Fibroblast of the conjunctiva (primary cell): ENCODE measurements at places on chromosomes 5 and 9.
A peak's percentile ranks its signal among the peaks of the same experiment; 100 is the strongest.

DNA sequence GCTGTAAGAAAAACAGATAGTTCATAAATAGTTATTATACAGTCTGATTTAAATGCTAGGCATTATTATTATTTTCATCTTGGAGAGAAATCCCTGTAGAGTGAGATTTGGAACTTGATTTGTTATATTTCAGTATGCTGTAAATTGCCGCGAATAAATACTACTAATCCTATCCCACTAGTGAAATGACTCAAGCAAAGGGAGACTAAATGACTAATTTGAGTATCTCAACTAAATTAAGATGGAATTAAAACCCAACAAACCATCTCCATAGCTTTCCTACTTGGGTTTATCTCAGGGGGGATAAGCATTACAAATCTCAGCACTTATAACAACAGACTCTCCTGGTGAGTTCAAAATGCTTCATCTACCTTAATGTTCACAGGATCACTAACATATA is 206.0 kb downstream of the MCTP1 start:
- DNase-seq, result no peak

DNA sequence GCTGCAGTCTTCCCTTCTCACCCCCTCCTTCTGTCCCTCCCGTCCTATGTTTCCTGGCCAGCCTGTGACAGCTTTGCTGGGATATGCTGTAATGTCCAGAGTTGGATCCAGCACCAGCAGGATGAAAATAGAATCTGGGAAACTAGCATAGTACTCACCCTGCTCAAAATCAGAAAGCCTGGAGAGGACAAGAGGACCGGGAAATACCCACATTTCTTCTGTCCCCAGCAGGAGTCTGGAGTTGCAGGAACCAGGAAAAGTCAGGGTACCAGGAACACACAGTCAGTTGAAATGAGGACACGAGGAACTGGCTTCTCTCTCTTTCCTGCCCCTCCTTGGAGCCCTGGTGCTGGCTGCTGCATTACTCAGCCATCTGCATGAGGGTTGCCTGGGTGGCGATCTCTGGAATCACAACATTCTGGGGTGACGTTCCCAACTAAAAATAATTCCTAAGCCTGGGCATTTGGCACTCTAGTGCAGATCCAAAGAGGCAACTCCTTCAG is 59.6 kb upstream of the NFIL3 start:
- DNase-seq, result no peak

GRCh38 chr5:163497315-163497714 is 8.1 kb upstream of the MAT2B start:
- no peak for DNase-seq

DNA sequence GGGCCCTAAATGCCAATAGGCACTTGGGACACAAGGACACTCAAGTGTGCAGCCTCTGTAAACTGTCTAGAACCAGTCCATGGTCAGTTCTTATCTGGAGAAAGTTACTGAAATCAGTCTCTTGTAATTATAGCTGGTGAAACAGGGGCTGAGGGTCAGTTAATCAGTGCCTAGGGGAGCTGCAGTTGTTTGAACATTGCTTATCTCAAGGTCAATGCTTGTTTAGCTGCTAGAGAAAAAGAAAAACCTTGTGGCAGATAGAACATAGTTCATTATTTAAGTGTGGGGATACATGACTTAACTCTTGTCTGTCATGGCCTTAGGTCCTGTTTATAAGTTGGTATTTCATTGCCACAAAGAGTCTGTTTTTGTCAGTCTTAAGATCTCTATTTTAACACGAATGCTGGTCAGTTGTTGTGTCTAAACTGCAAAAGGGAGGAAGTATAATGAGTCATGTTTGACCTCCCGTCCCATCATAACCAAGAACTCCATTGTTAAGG is 108.0 kb downstream of the STARD4 start:
- DNase-seq, result no peak

GRCh38 chr5:92687821-92688722 is 892.9 kb downstream of the NR2F1-AS1 start:
- DNase-seq, result peak; percentile 72
